ENCODE measurements at places on chromosomes 3 and 15.

DNA sequence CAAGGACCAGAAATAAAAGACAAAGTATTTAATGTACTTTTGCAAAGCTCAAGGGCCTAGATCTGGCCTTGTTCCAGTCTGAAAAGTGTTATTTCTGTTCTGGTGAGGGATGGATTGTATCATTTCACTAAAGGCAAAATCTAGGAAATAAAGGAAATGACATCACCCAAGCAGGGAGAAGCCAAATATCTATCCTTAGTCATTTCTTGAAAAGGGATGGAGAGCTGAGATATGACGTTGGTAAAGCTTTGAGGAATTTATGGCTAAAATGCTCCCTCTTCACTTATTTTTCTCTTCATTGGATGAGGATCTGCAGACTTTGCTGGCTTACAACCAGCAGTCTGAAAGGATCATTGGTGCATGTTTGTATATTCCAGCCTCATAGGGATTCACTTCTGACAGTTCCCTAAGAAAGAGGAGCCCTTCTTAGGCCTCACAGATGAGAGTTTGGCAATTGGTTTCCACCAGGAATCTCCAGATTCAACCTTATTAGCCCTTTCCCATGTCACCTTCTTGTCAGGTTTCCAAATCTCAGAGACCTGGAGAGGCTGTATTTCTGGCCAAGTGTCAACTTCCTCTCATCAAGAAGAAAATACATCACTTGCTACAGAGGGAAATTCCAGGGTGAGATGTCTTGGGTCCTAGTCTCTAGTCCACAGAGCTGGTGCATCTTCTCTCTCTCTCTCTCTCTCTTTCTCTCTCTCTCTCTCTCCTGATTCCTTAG is 93.7 kb upstream of the BOC start:
- no peak overlapping the region for H3K4me3 ChIP-seq
- no peaks in the 10 kb centered on the region for H3K27me3 ChIP-seq
- no peaks in the 10 kb centered on the region for H3K36me3 ChIP-seq
- DNase-seq, result no peak
- H3K4me1 ChIP-seq, result no peaks in the 10 kb centered on the region

DNA sequence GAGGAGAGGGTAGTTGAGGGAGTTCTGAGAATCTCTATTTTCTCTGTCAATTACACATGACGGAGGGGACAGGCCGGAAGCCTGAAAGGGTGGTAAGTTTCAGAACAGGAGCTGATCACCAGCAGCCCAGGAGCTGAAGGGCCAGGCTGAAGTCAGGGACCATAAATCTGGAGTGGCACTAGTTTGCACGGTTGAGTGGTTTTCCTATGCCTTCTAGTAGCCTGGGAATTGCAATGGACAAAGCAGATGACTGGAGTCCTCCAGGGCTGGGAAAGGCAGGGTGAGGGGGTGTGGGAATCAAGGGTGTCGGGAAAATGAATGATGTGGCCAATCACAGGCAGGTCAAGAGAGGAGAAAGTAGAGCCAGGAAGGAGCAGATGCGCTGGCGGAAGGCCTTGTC is 72.5 kb downstream of the MAGEF1 start:
- H3K27me3 ChIP-seq, result no peaks in the 10 kb centered on the region
- no peak overlapping the region for H3K4me3 ChIP-seq
- H3K36me3 ChIP-seq, result no peaks in the 10 kb centered on the region
- no peaks in the 10 kb centered on the region for H3K4me1 ChIP-seq
- no peak overlapping the region for H3K27ac ChIP-seq

- no peak for DNase-seq
- H3K27me3 ChIP-seq, result no peaks in the 10 kb centered on the region
- H3K27ac ChIP-seq, result no peak overlapping the region
- H3K4me1 ChIP-seq, result no peaks in the 10 kb centered on the region
- H3K36me3 ChIP-seq, result no peaks in the 10 kb centered on the region
These were observed 247.4 kb upstream of the IL12A start for GRCh38 chr3:159741281-159741680.

GRCh38 chr3:112364291-112364690 is 31.3 kb downstream of the CD200 start:
- H3K36me3 ChIP-seq, result no peaks in the 10 kb centered on the region
- no peak overlapping the region for H3K27ac ChIP-seq
- no peak for DNase-seq
- no peaks in the 10 kb centered on the region for H3K27me3 ChIP-seq
- H3K4me1 ChIP-seq, result no peaks in the 10 kb centered on the region

GRCh38 chr3:160129459-160130061 is 95.7 kb upstream of the C3orf80 start:
- no peak overlapping the region for H3K4me3 ChIP-seq
- no peak overlapping the region for H3K27ac ChIP-seq
- no peak for DNase-seq
- H3K36me3 ChIP-seq, result no peaks in the 10 kb centered on the region
- no peaks in the 10 kb centered on the region for H3K4me1 ChIP-seq

- no peak overlapping the region for H3K4me3 ChIP-seq
- no peak for DNase-seq
- peaks cover 22% of the 10 kb centered on the region for H3K4me1 ChIP-seq
- H3K27ac ChIP-seq, result no peak overlapping the region
- H3K27me3 ChIP-seq, result no peaks in the 10 kb centered on the region
These were observed 9.1 kb downstream of the RASL12 start for GRCh38 chr15:65058394-65059368.

DNA sequence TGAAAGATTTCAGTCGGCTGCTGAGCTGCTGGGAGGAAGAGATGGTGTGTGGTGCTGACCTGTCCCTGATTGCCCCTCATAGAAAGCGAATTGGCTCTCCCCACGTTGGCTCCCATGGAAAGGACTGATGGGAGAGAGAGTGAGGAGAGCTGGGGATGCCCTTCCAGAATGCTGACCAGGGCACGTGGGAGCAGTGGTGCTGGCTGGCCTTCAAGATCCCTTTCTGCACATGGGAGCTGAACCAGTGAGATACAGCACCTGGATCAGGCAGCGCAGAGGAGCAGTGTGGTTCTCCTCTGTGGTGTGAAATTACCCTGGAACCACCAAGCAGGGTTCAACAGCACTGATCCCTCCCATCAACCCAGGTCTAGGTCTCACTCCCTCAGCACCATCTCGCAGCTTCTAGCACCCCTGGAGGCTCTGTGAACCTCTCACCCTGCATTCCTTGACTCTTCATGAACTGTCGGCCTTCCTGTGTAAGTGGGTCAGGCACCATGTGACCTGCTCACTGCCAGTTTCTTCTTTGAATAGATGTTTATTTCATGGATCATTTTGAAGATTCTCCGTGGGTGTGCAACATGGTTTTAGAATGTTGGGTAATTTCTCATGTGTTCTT is 55.7 kb downstream of the CACNA1D start:
- H3K4me3 ChIP-seq, result no peak overlapping the region
- H3K4me1 ChIP-seq, result no peaks in the 10 kb centered on the region

GRCh38 chr15:68028137-68028887 is 25.8 kb upstream of the PIAS1 start:
- no peaks in the 10 kb centered on the region for H3K27me3 ChIP-seq
- DNase-seq, result no peak

- H3K4me3 ChIP-seq, result no peak overlapping the region
- peaks cover 22% of the 10 kb centered on the region for H3K4me1 ChIP-seq
- H3K27ac ChIP-seq, result no peak overlapping the region
- peaks cover 4% of the 10 kb centered on the region for H3K36me3 ChIP-seq
These were observed 195.6 kb downstream of the TCF12 start for GRCh38 chr15:57114070-57114469.

DNA sequence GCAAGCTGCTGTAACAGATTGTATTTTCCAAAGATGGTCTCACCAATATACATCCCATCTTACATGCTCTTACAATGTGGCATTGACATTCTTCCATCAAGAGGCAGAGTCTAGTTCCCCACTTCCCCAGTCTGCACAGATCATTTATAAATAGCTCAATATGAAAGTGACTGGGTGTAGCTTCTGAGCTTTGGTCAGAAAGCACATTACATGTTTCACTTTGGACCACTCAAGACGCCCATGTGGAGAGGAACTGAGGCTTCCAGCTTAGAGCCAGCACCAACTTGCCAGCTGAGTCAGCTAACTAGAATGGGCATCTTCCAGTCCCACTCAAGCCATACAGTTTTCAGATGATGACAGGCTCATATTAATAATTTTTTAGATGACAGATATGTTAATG is 45.5 kb downstream of the GREM1 start:
- no peaks in the 10 kb centered on the region for H3K4me1 ChIP-seq
- H3K36me3 ChIP-seq, result no peaks in the 10 kb centered on the region
- no peak for DNase-seq
- no peak overlapping the region for H3K27ac ChIP-seq

DNA sequence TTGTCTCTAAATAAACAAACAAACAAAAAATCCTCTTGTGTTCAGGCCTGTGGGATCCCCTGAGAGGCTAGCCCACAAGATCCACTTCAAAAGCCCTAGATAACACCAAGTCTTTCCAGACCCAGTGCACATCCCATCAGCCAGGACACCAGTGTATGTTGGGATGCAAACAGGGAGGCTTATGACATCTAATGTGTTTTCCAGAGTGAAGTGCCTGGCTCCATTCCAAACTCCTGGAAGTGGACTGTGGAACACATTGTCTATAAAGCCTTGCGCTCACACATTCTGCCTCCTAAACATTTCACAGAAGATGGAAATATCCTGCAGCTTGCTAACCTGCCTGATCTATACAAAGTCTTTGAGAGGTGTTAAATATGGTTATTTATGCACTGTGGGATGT is 57.0 kb downstream of the MLH1 start:
- no peaks in the 10 kb centered on the region for H3K4me1 ChIP-seq
- H3K27me3 ChIP-seq, result no peaks in the 10 kb centered on the region
- DNase-seq, result no peak
- no peak overlapping the region for H3K27ac ChIP-seq
- no peak overlapping the region for H3K4me3 ChIP-seq

GRCh38 chr15:101198800-101199199 is 53.0 kb downstream of the CHSY1 start:
- H3K27ac ChIP-seq, result no peak overlapping the region
- no peaks in the 10 kb centered on the region for H3K27me3 ChIP-seq
- no peaks in the 10 kb centered on the region for H3K36me3 ChIP-seq
- no peak overlapping the region for H3K4me3 ChIP-seq
- H3K4me1 ChIP-seq, result peaks cover 74% of the 10 kb centered on the region

DNA sequence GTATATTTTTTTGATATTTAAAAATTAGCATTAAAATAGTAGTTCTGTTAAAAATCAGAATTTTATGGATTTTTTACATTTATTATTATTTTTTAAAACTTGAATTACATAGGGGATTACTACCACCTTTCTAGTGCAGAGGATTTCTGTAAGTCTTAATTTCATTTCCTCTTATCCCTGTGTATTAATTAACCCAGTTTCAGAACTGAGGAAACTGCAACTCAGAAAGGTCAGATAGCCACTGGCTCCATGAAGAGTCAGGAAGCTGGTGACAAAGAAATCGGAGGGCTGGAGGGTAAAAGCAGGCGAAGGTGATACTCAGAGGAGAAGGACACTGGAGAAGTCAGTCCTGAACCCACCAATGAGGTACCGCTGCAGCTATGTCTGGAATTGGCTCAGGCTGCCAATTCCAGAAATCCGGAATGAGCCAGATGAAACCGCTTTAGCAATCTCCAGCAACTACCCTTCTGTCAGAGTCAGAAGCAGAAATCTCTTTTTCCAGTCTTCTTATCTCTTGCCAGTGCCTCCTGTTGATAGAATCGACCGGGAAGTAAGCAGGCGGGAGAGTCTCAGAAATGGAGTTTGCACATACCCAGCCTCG is 308.5 kb downstream of the SV2B start:
- H3K27ac ChIP-seq, result no peak overlapping the region
- DNase-seq, result no peak
- H3K4me1 ChIP-seq, result peaks cover 26% of the 10 kb centered on the region
- no peak overlapping the region for H3K4me3 ChIP-seq
- H3K27me3 ChIP-seq, result no peaks in the 10 kb centered on the region

GRCh38 chr3:100384733-100385525 is 16.0 kb downstream of the TOMM70 start:
- H3K27ac ChIP-seq, result no peak overlapping the region

- H3K27ac ChIP-seq, result no peak overlapping the region
- no peak overlapping the region for H3K4me3 ChIP-seq
- no peak for DNase-seq
- no peaks in the 10 kb centered on the region for H3K36me3 ChIP-seq
- no peaks in the 10 kb centered on the region for H3K4me1 ChIP-seq
These were observed 269.4 kb upstream of the TTC14 start for GRCh38 chr3:180332608-180333007.

DNA sequence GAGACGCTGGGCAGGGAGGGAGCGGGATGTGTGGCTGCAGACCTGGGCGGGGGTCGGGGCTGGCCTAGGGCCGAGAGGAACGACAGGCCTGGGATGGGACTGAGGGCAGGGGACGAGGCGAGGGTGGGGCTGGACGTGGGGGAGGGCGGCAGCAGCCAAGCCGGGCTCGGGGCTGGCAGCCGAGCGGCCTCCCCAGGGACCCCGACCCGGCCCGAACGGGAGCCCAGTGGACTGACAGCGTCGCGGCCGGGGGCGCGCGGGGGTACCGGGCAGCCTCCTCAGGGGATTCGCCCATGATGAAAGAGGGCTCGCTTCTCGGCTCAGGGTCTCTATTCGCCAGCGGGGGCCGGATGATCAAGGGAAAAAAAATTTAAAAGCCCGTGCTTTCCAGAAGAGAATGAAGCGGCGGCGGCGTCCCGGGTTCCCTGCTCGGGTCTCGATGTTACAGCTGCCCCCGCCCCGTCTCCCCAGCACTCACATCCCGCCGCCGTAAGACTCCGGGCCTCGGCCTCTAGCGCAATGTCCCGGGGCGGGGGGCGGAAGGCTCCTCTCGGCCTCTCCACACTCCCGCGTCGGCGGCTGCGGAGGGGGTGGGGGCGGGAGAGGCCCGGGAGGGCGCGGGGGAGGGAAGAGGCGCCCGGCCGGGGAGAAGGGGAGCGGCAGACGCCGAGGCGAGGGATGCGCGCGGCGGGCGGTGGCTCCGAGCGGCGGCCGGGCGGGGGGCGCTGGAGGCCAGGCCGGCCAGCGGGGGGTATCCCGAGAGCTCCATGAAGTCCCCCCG is 4.3 kb downstream of the PTH1R start:
- H3K27me3 ChIP-seq, result no peaks in the 10 kb centered on the region
- DNase-seq, result no peak
- no peaks in the 10 kb centered on the region for H3K36me3 ChIP-seq
- H3K4me1 ChIP-seq, result no peaks in the 10 kb centered on the region

GRCh38 chr15:66894363-66894762 is 171.0 kb upstream of the SMAD3 start:
- no peaks in the 10 kb centered on the region for H3K36me3 ChIP-seq
- no peak overlapping the region for H3K4me3 ChIP-seq
- no peaks in the 10 kb centered on the region for H3K27me3 ChIP-seq
- H3K4me1 ChIP-seq, result no peaks in the 10 kb centered on the region
- H3K27ac ChIP-seq, result no peak overlapping the region
- DNase-seq, result no peak

GRCh38 chr3:119401503-119402440 is 61.6 kb downstream of the TMEM39A start:
- H3K36me3 ChIP-seq, result no peaks in the 10 kb centered on the region
- no peaks in the 10 kb centered on the region for H3K4me1 ChIP-seq
- H3K27me3 ChIP-seq, result no peaks in the 10 kb centered on the region
- H3K4me3 ChIP-seq, result no peak overlapping the region

DNA sequence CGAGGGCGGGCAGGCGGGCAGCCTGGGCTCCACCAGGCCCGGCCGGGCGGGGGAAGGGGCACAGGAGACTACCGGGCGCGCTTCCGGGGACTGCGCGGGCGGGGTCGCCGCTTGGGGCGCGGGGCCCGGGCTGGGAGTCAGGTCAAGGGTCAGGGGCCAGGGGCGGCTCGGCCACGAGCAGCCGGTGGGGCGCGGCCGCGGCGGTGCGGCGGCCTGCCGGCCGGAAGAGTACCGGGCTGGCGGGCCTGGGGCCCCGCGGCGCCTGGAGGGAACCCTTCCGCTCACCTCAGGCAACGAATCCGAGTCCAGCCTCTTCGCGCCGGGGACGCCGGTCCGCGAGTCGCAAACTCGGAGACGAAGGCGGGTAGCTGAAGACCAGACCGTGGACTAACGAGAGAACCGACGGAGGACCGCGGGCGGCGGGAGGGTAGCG is 225 bp downstream of the RHOA start:
- peak; percentile 54 for DNase-seq
- H3K27ac ChIP-seq, result peak overlapping the region; percentile 97
- peaks cover 21% of the 10 kb centered on the region for H3K36me3 ChIP-seq
- H3K4me3 ChIP-seq, result peak overlapping the region; percentile 61
